Astrocyte (in vitro differentiated cells and primary cell): ENCODE measurements at places on chromosomes 7 and 10. TPM values are rescaled to one million over a fixed set of nuclear protein-coding genes. Genes with fewer than 3 reads are reported as not detected.

GRCh38 chr7:20199015-20199737, 18.0 kb downstream of the MACC1 start:
- no peaks in the 10 kb centered on the region for H3K27me3 ChIP-seq
- H3K4me3 ChIP-seq, result no peak overlapping the region
- H3K36me3 ChIP-seq, result no peaks in the 10 kb centered on the region

C10orf105 gene
- not detected in 2 replicates for total RNA-seq

PIP gene
- total RNA-seq, result not detected in 2 replicates

GRCh38 chr7:130667593-130668257, 823 bp downstream of the COPG2 start:
- no peak overlapping the region for H3K27ac ChIP-seq
- H3K36me3 ChIP-seq, result no peaks in the 10 kb centered on the region
- no peak for DNase-seq
- H3K4me1 ChIP-seq, result peaks cover 9% of the 10 kb centered on the region
- H3K27me3 ChIP-seq, result no peaks in the 10 kb centered on the region

DNA sequence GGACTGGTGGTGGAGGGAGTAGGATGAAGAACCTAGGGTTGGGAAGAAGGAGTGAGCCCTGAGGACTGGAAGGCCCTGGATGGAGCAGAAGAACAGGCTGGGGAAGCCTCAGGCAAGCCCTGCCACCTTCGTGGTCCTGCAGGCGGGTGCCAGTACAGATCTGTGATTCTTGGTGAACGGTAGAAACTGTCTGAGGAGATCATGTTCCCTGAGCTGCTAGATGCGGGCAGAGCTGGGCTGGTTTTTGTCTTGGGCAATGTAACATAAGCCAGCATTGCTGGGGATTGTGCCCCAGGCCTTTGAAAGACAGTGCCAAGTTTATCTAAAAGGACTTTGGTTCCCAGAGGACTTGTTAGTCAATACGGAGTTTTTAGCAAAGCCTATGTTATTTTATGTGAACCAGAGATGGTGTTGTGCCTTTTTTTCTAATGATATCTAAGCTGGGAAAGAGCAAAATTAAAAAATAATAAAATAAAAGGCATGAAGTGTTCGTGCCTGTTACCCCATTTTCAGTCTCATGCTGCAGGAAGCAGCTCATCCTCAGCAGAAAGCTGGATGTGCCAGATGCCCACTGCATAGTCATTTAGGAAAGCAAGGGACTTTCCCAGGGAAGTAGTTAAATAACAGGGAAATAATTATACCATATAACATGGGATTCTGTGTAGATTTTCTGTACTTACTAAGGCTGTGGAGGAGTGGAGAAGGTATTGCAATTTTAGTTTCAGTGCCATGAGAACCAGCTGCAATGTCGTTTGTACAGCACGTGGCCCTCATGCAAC, 24.4 kb upstream of the FIGNL1 start:
- peaks cover 6% of the 10 kb centered on the region for H3K27me3 ChIP-seq
- no peak for DNase-seq
- no peak overlapping the region for H3K4me3 ChIP-seq
- H3K36me3 ChIP-seq, result no peaks in the 10 kb centered on the region
- no peaks in the 10 kb centered on the region for H3K4me1 ChIP-seq
- H3K27ac ChIP-seq, result no peak overlapping the region

DNA sequence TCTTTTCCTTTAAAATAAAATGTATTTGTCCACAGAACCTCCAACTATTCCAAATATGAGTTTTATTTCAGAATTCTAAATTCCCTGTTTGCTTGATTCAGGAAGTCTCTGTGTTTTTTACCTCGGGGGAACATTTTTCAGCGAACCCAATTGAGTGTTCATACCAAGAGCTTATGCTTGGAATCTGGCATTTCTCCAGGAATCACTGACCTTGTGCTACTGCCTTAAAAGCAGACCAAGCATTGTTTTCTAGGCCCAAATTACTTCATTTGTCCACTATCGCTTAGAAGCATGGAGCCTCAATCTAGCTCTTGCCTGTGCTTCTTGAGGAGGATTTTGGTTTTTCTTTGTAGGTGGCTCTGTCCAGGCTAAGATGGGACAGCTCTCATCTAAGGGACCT, 59.4 kb downstream of the EBLN1 start:
- no peaks in the 10 kb centered on the region for H3K36me3 ChIP-seq
- H3K27me3 ChIP-seq, result no peaks in the 10 kb centered on the region
- H3K4me1 ChIP-seq, result no peaks in the 10 kb centered on the region
- no peak for DNase-seq
- no peak overlapping the region for H3K4me3 ChIP-seq

- peak; percentile 48 for DNase-seq
- no peaks in the 10 kb centered on the region for H3K36me3 ChIP-seq
- H3K27me3 ChIP-seq, result peaks cover 27% of the 10 kb centered on the region
- no peak overlapping the region for H3K4me3 ChIP-seq
Observed at GRCh38 chr10:97861097-97861750, 11.6 kb downstream of the GOLGA7B start.

CASTOR2 gene
- 16.5 and 21.3 TPM in 2 replicates for total RNA-seq

KIF11 gene
- 2.8 and 4.7 TPM in 2 replicates for total RNA-seq

DNA sequence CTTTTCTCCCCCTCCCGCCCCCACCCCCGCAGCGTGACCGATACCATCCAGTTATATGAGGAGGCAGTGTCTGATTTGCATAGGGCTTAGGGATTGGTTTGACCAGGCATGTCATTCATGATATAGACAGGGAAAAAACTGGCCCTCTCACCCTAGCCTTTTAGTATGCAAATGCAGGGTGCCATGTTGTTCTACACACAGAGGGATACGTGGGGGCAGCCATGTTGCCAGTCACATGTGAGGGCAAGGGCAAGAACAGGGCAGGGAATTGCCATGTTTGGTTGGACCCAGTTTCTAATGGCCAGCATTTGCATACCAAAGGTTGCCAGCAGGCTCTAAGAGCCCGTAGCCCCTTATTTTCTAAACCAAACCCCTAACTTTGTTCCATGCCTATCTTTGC, 552.1 kb downstream of the SORCS1 start:
- no peak for DNase-seq
- no peaks in the 10 kb centered on the region for H3K27me3 ChIP-seq
- peaks cover 5% of the 10 kb centered on the region for H3K4me1 ChIP-seq
- no peaks in the 10 kb centered on the region for H3K36me3 ChIP-seq
- H3K4me3 ChIP-seq, result no peak overlapping the region

DNA sequence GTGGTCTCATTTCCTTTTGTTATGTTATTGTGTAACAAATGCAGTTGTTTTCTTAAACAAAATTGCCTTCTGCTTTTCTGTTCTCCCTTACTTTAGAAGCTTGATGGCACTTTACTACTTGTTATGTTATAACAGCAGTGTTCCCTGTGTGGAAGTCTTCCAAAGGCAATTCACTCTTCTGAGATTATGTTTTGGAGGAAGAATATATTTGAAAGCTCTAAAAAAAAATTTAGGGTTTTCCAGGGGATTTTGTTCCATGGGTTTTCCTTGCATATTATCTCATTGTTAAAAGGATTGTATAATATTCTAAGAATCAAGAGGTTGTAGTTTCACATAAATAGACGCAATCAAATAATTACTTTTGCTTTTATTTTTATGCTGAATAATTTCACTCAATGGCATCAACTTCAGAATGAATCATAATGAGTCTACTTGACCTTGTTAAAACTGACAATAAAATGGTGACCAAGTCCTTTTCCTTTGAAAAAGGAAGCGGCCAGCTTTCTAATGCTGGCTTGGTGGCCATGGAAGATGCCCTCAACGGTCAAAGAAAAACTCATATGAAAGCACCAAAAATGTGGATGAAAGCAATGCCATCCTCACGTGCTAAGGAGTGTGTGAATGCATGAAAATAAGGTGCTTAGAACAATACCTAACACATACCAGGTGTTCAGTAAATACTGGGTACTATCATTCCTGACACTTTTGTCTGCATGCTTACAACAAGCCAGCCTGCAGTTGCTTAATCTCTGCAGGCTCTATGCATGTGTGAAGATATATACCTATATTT, 92.4 kb upstream of the KLF6 start:
- no peak overlapping the region for H3K4me3 ChIP-seq
- H3K36me3 ChIP-seq, result no peaks in the 10 kb centered on the region

GRCh38 chr7:46775776-46776175, 806.1 kb downstream of the TNS3 start:
- no peaks in the 10 kb centered on the region for H3K4me1 ChIP-seq
- H3K27me3 ChIP-seq, result no peaks in the 10 kb centered on the region

GRCh38 chr7:36535866-36536664, 146.4 kb downstream of the ANLN start:
- peaks cover 11% of the 10 kb centered on the region for H3K4me1 ChIP-seq
- peak; percentile 69 for DNase-seq
- H3K36me3 ChIP-seq, result no peaks in the 10 kb centered on the region
- no peak overlapping the region for H3K27ac ChIP-seq

- no peak for DNase-seq
- peaks cover 5% of the 10 kb centered on the region for H3K4me1 ChIP-seq
- no peaks in the 10 kb centered on the region for H3K27me3 ChIP-seq
- no peak overlapping the region for H3K4me3 ChIP-seq
- no peak overlapping the region for H3K27ac ChIP-seq
Observed at GRCh38 chr10:60809157-60809556, 30.9 kb downstream of the CDK1 start.

- H3K27ac ChIP-seq, result no peak overlapping the region
- no peak for DNase-seq
- H3K36me3 ChIP-seq, result peaks cover 23% of the 10 kb centered on the region
- H3K4me1 ChIP-seq, result no peaks in the 10 kb centered on the region
- no peak overlapping the region for H3K4me3 ChIP-seq
- no peaks in the 10 kb centered on the region for H3K27me3 ChIP-seq
Observed at GRCh38 chr10:63164166-63164623, 31.1 kb downstream of the NRBF2 start.

- H3K36me3 ChIP-seq, result no peaks in the 10 kb centered on the region
- DNase-seq, result no peak
- H3K4me3 ChIP-seq, result no peak overlapping the region
- no peak overlapping the region for H3K27ac ChIP-seq
- H3K27me3 ChIP-seq, result no peaks in the 10 kb centered on the region
Observed at GRCh38 chr10:101644002-101644401, 51.0 kb downstream of the FBXW4 start.

DNA sequence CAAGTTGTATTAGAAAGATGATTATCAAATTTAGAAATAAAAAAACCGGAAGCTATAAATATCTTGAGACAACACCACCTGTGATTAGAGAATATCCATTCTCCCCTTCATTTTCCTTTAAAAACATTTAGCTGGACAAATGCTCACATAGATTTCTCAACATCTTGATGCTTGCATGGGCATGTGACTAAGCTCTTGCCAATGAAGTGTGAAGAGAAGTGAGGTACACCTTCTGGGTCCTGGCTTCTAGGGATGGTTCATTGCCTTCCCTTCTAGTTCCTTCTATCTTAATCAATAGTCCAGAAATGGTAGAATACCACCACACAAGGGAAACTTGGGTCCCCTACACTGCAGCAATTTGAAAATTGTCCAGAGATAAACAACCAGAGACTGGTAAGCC, 41.0 kb downstream of the WAPL start:
- peaks cover 7% of the 10 kb centered on the region for H3K36me3 ChIP-seq
- no peak overlapping the region for H3K4me3 ChIP-seq
- no peaks in the 10 kb centered on the region for H3K4me1 ChIP-seq

NUTM2A gene
- 0.79 and 1.2 TPM in 2 replicates for total RNA-seq

DNA sequence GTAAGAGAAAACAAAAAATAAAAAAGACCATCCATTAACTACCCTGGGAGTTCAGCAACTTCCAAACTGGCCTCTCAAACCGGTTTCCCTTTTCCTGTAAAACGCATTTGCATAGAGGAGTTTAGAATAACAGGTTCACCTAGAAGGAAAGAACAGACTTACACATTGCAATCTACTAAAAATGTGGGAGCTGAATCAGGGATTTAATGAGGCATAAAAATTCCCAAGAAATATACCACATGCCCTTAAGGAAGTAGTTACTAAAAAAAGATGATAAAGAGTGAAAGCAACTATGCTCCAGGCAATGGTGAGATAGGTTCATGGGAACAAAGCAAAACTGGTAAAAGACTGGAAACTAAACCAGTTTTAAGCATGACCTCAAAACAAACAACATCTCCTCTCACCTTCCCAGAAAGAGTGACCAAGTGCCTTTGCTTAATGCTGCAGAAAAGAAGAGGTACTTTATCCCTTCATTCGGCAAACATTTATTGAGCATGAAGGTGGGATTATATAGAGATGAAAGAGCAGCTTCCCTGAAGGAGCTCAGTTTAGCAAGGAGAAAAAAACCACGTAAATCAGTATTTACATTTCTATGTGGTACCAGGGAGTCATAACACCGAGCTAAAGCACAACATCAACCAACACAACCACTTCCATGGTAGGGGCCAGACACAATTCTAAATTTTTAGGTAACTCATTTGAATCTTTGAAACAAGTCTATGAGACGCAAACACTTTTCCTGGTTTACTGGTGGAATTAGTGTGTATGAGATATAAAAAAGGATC, 152.8 kb downstream of the SGMS1 start:
- H3K36me3 ChIP-seq, result no peaks in the 10 kb centered on the region
- H3K27me3 ChIP-seq, result no peaks in the 10 kb centered on the region
- peaks cover 17% of the 10 kb centered on the region for H3K4me1 ChIP-seq
- H3K4me3 ChIP-seq, result no peak overlapping the region

GRCh38 chr10:51802030-51802429, 102.6 kb upstream of the CSTF2T start:
- H3K36me3 ChIP-seq, result no peaks in the 10 kb centered on the region
- no peaks in the 10 kb centered on the region for H3K4me1 ChIP-seq
- no peak for DNase-seq
- no peak overlapping the region for H3K4me3 ChIP-seq
- no peak overlapping the region for H3K27ac ChIP-seq

GRCh38 chr7:29647020-29647654, 83.5 kb downstream of the PRR15 start:
- peak; percentile 4 for DNase-seq
- H3K4me1 ChIP-seq, result peaks cover 9% of the 10 kb centered on the region
- H3K4me3 ChIP-seq, result no peak overlapping the region
- no peaks in the 10 kb centered on the region for H3K36me3 ChIP-seq
- H3K27ac ChIP-seq, result no peak overlapping the region
- H3K27me3 ChIP-seq, result no peaks in the 10 kb centered on the region

LYZL2 gene
- total RNA-seq, result not detected in 2 replicates

ADAM12 gene
- 100 and 126 TPM in 2 replicates for total RNA-seq

DNA sequence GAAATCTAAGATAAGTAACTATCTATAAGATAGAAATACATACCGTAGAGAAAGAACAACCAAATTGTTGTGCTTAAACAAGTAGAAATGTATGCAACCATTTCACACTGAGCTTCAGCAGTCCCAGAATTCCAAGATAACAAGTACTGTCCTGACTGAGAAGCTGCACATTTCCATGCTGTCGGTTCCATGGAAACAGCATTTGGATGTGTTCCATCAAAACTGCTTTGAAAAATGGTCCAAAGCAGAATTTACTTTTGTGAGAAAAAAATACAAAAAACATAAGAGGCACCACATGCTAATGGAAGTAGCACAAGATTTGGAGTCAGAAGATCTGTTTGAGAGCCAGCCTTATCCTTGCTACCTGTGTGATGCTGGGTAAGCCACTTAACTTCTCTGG, 92.6 kb downstream of the MTERF1 start:
- no peak overlapping the region for H3K4me3 ChIP-seq
- H3K36me3 ChIP-seq, result no peaks in the 10 kb centered on the region

GRCh38 chr10:59934701-59935100, 28.3 kb upstream of the CCDC6 start:
- H3K4me1 ChIP-seq, result no peaks in the 10 kb centered on the region
- no peak overlapping the region for H3K4me3 ChIP-seq
- H3K27me3 ChIP-seq, result no peaks in the 10 kb centered on the region
- DNase-seq, result no peak
